Activated CD4-positive, alpha-beta T cell treated with anti-CD3 and anti-CD28 coated beads, Interleukin-10, Interleukin-2, amounts not matched to agents 100 ng/mL and 50 ng/mL, durations not matched to agents 16 hours and 8 hours (primary cell): ENCODE measurements at places on chromosomes 6 and 20.

DNA sequence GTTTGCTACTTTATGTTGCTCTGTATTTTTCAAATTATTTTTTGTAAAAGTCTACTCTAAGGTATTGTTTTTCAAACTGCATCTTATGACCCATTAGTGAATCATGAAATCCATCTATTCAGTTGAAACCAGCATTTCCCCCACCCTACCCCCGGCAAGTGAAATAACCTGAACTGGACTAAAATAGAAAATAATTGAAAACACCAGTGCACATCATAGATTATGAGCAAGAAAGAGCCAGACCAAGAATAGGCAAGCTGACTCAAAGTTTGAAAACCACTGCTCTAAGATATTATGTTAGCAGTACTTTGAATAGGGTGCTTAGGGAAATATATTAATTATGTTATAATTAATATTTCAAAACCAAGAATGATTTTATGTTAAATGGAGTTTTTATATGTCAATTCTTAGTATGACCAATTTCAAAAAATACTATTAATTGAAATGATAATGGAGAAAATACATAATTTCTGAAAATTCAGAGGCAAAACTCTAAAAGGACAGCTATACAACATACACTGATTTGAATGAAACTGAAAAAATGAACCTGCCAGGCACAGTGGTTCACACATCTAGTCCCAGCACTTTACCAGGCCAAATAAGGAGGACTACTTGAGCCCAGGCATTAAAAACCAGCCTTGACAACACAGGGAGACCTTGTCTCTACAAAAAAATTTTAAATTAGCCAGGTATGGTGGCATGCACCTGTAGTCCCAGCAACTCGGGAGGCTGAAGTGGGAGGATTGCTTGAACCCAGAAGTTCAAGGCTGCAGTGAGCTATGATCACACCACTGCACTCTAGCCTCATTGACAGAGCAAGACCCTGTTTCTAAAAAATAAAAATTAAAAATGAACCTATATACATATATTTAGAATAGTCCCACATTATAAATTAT, 112.0 kb downstream of the CDK19 start:
- DNase-seq = no peak

GRCh38 chr6:11179419-11180202, 52.9 kb downstream of the NEDD9 start:
- no peak for DNase-seq

GRCh38 chr6:14540810-14541540, 423.4 kb downstream of the CD83 start:
- DNase-seq = no peak

GRCh38 chr6:113903666-113904330, 46.7 kb downstream of the MARCKS start:
- DNase-seq = no peak

DNA sequence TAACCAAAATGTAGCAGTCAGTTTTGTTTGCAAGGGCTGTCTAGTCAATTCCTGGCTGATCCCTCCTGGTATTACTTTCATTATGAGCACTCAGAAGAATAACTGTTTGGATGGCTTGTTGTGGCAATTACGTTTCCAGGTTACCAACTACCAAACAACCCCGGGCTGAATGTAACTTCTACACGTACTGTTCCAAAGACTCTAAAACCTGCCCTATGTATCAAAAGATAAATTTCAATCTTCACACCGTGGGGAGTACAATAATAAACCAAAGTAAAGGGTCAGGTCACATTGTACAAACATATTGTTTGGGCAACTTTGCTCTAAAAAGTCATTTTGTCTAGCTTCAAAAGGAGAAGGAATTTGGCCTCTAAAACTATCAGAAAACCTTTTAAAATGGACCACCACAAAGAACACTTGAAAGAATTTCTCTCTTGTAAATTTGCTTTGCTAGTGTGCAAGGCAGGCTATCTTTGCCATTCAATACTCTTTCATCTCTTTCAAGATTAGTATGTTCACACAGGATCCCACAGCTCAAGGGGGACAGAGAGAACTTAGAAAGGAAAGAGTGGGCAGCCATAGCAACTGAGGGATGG, 27.6 kb downstream of the DCDC2 start:
- DNase-seq = peak; percentile 1

DNA sequence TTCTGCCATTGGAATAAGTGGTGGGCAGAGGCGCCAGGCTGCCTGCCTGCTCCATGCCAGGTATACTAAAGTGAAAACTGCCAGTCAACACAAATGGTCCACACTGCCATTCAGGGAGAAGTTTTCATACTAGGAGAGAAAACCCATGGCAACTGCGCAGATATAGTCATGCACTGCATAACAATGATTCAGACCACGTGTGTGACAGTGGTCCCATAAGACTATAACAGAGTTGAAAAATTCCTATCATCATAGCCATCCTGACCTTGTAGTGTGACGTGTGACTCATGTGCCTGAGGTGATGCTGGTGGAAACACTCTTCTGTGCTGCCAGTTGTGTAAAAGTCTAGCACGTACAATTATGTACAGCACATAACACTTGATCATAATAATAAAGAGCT, 25.1 kb downstream of the ZC3H12D start:
- DNase-seq = no peak

DNA sequence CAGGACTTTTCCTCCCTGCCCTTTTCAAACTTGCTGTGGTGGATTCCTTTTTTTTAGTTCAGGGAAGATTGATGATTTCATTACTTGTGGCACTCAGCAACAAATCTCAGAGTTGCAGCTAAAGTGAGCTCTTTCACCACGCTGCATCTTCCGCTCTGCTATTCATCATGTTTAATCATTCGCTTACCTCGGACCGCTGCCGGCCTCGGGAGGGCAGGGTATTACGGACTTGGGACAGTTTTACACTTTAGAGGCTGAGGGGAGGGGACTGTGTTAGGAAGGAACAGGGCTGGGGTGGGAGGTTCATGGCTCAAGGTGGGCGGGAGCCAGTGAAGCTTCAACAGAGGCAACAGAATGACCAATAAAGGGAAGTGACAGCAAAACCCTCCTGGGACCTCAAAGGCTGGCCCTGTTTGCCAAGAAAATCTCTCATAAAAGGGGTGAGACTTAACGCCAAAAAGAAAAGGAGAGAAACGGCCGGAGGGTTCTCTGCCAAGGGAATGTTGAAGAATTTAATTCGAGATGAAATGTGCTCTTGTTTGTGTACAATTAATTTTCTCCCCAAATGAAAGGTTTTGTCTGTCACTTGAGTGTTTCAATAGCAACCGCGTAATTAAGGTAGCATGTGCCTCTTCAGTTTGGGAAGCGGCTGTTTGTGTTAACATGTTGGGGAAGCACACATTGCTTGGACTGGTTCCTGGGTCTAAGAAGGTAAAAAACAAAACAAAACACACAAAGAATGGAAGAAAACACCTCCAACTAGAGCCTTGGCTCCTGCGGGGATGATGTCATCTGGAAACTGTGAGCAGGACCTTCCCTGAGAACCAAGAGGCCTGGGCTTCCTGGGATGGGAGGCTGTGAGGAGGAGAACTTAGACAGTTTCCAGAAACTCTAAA, 72.5 kb upstream of the SULF2 start:
- no peak for DNase-seq

- no peak for DNase-seq
Observed at GRCh38 chr20:10490706-10491105, 55.6 kb downstream of the SLX4IP start.

DNA sequence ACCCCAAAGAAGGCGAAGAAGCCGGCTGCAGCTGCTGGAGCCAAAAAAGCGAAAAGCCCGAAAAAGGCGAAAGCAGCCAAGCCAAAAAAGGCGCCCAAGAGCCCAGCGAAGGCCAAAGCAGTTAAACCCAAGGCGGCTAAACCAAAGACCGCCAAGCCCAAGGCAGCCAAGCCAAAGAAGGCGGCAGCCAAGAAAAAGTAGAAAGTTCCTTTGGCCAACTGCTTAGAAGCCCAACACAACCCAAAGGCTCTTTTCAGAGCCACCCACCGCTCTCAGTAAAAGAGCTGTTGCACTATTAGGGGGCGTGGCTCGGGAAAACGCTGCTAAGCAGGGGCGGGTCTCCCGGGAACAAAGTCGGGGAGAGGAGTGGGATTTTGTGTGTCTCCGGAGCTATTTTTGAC, 69.6 kb downstream of the HFE start:
- no peak for DNase-seq

GRCh38 chr6:9848094-9848493, 566.8 kb downstream of the TFAP2A start:
- DNase-seq = no peak

GRCh38 chr6:53591873-53592272, 47.0 kb upstream of the GCLC start:
- DNase-seq = peak; percentile 23

GRCh38 chr6:45637056-45637455, 259.3 kb upstream of the SUPT3H start:
- DNase-seq = no peak

GRCh38 chr20:20664795-20665589, 47.5 kb downstream of the RALGAPA2 start:
- peak; percentile 32 for DNase-seq

DNA sequence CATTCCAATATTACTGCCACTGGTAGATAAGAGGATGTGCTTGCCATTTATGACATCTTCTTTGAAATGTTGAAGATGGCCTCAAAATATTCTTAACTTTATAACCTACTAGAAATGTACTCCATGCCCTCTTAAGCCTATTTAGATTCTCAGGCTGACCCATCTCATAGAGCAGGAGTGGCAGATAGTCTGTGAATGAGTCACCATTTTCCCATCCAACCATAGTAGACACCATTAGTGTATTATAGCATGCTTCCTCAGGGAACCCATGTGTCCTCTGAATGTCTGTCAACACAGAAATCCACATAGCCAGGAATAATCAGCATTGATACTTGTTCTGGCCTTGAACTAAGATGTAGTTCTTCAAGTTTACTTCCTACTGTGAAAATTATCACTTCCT, 150.2 kb downstream of the IMPG1 start:
- DNase-seq = no peak

DNA sequence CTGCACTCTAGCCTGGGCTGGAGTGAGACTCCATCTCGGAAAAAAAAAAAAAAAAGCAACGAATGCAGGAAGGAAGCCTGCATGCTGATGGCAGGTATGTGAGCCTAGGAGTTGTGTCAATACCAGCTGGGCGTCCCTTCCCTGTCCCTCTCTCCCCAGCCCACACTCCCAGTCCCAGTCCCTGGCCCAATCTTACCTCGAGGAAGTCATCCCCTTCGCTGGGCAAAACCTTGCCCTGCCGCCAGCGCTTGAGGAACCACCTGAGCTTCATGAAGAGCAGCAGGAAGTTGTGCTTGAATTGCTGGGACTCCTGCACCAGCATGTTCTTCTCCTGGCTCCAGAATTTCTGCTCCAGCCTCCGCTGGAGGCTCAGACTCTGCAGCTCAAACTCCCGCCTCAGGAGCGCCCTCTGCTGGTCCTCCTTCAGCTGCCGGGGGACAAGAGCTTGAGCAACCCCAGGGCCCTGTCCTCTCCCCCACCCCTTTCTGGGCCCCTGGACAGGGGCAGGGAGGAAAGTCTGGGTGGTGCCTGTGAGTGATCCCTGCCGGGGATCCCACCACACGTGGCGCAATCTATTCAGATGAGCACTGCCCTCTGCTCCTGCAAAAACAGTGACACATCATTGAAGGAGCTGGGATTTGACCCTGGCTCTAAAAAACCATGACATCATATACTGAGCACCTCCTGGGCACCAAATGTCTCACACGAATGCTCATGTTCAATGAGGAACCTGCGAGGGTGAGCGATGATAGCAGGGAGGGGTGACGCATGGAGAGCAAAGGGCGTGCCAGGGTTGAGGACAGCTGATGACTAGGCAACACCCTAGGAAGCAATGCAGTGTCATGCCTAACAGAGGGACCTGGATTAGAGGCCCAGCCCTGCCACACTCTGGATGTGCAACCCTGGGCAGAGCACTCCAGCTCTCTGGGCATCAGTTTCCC, 35.0 kb upstream of the DSN1 start:
- peak; percentile 76 for DNase-seq

DNA sequence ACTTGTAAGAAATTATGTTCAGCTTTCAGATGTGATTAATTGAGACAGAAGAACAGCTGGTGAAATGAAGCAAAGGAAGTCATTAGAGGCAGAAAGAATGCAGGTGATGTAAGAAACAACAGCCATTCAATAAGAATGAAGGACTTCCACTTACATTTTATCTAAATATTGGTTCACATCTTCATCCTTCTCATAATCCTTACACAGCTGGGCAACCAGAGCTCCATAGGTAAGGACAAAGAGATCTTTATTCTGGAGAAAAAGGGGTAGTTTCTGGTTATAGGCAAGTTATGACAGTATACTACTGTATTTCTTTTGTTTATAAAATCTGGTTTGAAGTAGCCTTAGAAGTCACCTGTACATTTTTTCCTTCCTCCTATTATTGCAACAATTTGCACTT, 2.3 kb downstream of the TRAPPC3L start:
- no peak for DNase-seq

- DNase-seq = no peak
Observed at GRCh38 chr20:14559612-14560011, 222.2 kb upstream of the FLRT3 start.

- no peak for DNase-seq
Observed at GRCh38 chr6:127164036-127164435, 45.6 kb downstream of the RSPO3 start.

- DNase-seq = peak; percentile 93
Observed at GRCh38 chr6:14876778-14877613, 368.9 kb upstream of the JARID2 start.

DNA sequence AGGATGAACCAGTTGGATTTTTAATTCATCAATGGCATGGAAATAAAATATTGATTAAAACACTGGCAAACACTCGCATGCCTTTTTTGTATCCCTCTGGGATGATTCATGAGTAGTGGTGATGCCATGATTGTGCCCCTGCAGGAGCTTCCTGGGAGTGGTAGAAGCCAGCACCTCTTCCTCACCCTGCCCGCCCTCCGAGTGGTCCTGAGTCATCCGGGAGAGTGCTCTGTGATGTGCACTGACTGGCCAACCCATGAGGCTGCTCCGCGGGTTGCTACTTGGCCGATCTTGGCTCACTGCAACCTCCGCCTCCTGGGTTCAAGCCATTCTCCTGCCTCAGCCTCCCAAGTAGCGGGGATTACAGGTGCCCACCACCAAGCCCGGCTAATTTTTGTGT, 27.4 kb downstream of the GJA10 start:
- no peak for DNase-seq

DNA sequence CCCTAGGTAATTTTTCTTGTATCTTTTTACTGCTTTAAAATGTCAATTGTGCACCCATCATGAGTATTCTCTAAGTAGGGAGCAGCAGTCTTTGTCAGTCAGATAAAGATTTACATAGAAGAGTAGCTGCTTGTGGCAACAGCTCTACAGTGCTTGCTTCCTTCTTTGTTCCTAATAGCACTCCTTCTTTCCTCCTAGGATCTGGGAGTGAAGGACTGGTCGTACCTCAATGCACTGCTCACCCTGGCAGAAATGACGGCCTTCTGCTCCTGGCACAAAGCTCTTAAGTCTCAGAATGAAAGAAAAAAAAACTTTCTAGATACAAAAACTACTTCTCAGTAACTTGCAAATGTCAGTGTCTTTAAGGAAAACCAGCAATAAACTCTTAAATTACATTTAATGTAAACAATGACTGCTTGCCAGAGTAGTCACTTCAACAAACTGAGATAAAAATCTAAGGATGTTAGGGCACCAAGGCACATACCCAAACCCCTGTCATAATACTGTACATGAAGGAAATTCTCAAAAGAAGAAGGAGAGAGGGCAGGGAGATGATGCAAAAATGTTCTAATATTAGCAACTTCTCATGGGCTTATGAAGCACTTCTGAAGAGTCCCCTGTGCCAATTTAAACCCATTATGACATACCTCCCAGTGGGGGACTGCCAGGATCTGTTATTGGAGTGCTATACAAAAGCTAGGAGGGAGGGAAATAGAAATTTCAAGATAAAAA, 34.0 kb downstream of the NCOA6 start:
- no peak for DNase-seq

- no peak for DNase-seq
Observed at GRCh38 chr20:46772901-46773300, 63.5 kb downstream of the SLC2A10 start.
